ENCODE measurements at places on chromosomes 16 and 17.
A peak's percentile ranks its signal among the peaks of the same experiment; 100 is the strongest.

GRCh38 chr16:67800338-67800926 is 5.9 kb downstream of the RANBP10 start:
- DNase-seq, result no peak

GRCh38 chr17:81866440-81867169 is 4.5 kb downstream of the ARHGDIA start:
- DNase-seq, result no peak

- DNase-seq, result no peak
These were observed 6.4 kb upstream of the CRISPLD2 start for GRCh38 chr16:84813141-84813934.

DNA sequence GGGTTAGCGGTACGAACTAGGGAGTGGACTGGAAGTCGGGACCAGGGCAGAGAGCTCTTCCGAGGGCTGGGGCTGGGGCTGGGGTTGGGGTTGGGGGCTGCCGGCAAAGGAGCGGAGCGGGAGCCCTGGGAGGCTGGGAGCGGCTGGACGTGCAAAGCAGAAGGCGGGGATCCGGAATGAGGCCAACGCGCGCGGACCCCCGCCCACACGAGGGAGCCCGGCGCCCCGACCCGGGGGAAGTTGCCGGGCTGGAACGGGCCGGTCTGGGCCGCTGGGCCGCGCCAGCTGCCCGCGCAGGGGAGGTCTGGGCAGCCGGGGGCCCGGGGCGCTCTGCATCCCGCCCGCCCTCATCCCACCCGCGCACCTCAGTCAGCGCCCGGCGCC is 323 bp downstream of the ST3GAL2 start:
- DNase-seq, result no peak

DNA sequence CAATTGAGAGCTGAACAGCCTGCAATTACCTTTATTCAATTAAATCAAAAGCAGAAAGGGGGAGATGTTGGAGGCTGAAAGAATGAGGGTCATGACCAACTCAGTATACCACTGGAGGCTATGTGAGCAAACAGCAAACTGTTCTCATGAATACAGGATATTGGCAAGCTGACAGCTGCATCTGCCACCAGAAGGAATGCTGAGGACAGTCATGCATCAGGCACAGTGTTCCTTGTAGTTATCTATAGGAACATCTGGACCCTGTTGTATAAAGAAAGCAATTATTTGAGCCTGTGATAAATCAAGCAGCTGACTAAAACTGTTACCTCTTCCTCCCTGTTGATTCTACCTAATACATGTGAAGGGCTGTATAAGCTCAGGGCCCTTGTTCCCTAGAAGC is 2064.6 kb downstream of the TP53TG3F start:
- DNase-seq, result no peak

- DNase-seq, result no peak
These were observed 70.7 kb downstream of the TEX14 start for GRCh38 chr17:58621174-58621573.

GRCh38 chr17:45782889-45783592 is 1.1 kb upstream of the CRHR1 start:
- DNase-seq, result peak; percentile 43

DNA sequence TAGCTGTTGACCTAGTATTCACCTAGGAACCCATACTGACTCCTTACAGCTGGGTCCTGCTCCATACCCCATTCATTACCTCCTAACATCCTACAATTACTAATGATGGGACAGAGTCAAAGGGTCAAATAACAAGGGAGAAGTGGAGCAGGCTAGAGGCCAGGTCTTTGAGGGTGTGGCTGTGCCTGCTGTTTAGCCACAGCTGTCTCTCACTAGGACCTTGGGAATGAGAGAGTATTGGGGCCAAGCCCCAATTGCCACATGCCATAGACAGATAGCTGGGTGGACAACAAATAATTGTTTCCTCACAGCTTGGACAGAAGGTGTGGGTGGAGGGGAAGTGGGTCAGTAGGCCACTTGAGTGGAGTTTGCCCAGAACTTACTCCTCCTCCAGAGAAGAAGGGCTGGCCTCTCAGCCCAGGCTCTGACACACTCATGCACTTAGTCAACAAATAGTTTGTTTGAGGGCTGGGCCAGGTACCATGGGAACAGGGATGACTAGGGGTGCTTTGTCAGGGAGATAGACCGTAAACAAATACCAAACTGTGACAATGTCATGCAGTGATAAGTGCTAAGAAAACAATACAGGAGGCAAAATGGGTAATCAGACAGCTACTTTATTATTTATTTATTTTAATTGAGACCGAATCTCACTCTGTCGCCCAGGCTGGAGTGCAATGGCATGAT is 10.2 kb upstream of the CENPT start:
- no peak for DNase-seq

DNA sequence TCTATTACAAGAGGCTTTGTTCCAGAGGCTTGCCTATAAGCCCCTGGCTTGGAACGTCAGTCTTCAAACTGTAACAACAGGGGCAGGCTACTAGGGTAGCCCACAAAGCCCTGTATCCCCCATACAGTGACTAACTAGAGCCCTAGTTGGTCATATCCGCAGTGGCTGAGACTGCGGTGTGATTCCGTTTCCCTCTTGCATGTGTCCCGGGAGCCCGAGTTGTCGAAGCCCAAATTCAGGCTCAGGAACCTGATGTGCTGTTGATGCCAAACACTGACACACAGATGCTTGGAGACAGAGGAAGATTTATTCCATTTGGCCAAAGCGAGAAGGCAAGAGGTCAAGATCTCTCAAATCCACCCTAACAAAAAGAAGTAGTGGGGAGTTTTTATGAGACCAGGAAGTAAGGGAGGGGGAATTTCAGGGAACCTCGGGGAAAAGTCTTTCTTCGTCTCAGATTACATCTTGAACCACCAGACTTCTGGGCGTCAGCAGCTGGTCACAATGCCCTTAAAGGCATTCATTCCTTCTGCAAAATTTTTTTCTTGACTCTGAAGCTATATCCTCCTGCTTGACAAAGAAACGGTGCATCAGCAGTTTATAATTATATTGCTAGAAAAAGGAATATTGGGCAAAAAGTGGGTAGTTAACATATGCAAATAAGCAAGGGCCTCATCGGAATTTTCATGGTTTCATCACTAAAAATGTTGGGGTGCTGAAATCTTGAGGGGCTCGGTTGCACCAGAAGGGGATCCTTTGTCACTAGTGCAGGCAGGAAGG is 879 bp downstream of the SLFN5 start:
- no peak for DNase-seq

GRCh38 chr16:78770353-78771091 is 671.1 kb downstream of the WWOX start:
- DNase-seq, result peak; percentile 19

DNA sequence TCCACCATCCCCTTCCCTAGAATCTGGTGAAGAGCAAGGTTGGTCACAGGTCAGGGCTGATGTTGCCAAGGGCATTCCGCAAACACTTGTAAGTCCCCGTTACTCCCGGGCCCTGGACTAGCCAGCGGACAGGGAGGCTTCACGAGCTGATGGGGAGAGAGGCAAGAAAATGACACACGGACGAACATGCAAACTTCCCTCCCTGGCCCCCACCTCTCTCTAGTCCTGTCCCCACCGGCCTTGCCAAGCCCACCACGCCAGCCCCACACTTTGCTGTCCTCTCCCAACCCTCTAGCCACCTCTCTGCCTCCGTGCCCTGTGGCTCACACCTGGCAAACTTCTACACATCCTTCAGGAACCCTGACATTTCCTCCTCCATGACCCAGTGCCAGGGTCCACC is 54.8 kb downstream of the RPH3AL start:
- DNase-seq, result no peak

DNA sequence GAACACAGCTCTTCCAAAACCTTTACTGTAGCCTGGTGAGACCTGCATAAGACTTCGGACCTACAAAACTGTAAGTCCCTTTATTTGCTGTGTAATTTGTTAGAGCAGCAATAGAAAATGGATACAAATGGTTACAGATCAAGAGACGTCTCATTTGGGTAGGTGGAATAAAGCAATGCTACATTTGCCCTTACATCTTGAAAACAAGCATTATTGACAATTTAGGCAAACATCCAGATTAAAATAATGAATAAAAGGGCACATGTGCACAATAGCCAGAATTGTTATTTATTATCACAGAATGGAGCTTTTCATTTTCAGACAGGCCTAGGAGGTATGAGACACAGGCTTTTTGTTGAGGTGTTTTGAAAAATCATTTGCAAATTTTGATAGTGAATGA is 222.2 kb upstream of the CPHXL start:
- peak; percentile 67 for DNase-seq

DNA sequence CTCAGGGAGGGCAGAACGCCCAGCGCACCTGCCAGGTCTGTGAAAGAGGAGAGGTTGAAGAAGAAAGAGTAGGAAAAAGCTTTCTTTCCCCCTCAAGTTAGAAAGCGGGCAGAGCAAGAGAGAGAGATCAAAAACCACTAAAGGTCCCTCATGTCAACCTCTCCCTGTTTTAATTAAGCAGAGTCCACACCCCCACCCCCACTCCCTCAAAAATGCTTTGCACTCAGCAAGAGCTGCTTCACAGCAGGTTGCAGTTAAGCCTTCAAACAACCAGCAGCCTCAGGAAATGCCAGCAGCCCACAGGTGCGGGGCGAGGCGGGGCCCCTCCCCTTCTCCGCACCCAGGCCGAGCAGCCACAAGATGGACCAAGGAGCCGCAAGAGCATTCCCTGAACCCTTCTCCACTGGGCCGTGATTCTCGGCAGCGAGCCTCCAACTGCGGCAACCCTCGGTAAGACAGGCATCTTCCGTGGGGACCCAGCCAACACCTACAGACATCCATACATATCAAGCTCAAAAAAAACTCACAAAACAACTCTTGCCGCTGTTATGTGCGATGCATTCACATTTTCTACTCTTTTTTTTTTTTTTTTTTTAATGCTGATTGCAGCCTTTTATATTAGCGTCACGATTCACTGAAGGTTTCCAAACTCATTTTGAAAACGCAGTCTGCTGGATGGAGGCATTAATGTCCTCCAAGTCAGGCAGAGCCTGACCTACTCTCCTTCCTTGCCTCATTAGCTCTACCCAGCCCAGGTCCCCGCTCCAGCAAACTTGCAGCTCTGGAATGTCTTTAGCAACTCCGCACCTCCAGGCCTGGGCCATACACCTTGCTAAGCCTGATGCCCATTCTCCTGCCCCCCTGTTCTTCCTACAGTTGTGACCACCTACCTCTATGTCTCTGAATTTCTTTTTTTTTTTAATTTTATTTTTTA is 66.1 kb downstream of the AXIN2 start:
- DNase-seq, result no peak

GRCh38 chr17:46989637-46990431 is 10.8 kb upstream of the RPRML start:
- DNase-seq, result no peak

- DNase-seq, result no peak
These were observed 58.8 kb downstream of the USP10 start for GRCh38 chr16:84758627-84759026.

DNA sequence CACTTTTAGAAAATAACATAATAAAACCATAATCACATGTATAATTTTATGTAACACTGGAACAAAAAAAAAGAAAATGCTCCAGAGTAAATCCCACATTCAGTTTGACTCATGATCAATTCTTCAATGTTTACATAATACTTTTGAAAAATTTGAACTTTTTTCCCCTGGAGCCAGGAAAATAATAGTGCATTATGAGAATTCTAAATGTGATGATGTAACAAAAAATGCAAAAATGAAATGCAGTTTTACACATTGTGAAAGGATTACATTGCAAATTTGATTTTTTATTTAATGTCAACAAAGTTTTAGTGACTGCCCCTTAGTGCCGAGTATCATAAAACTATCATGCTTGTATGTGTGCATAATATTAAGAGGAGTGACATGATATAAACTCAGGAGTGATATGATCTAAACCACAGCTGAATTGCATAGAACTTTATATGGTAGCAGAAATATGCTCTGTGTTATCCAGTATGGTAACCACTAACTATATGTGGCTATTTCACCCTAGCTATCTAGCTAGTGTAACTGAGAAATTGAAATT is 238.2 kb downstream of the CDH8 start:
- DNase-seq, result no peak

DNA sequence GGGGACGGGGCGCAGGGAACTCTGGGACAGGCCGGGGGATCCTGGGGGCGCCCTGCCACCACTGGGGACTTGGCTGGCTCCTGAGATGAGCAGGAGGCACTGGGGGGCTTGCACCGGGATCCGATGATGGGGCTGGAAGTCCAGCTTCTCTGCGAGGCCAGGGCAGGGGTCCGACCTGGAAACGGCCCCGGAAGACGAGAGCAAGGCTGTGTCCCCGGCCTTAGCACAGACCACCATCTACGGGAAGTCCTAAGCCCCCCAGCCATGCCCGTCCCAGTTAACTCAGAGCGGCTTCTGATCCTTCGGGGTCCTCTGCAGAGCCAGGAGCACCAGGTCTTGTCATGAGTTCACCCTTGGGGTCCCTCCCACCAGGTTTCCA is 573 bp downstream of the CDT1 start:
- DNase-seq, result no peak

DNA sequence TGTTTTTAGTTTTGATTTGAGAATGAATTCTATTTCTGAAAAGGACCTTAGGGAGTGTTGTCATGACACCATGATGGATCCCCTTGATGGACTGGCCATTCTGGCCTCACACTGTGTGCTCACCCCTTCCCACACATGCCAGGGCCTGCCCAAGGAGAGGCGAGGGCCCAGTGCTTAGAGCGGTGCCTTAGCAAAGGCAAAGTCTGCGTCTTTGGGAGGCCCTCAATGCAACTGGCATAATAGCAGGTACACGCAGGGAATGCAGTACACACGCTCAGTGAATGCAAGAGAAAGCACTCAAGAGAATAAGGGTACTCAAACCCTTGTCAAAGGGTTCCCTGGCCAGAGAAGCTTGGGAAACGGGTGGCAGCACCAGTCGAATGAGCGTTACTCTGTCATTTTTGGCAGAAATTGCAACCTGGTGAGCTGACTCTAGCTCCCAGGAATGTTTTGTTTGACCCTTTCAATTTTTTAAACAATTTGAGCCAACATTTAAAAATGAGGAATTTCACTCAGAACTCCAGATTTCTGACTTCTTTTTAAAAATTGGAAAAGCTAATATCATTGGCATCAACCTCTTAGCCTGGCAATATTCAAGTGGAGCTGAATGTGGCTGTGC is 32.1 kb downstream of the NKD1 start:
- DNase-seq, result no peak

GRCh38 chr16:80161799-80162739 is 378.7 kb upstream of the DYNLRB2 start:
- no peak for DNase-seq

DNA sequence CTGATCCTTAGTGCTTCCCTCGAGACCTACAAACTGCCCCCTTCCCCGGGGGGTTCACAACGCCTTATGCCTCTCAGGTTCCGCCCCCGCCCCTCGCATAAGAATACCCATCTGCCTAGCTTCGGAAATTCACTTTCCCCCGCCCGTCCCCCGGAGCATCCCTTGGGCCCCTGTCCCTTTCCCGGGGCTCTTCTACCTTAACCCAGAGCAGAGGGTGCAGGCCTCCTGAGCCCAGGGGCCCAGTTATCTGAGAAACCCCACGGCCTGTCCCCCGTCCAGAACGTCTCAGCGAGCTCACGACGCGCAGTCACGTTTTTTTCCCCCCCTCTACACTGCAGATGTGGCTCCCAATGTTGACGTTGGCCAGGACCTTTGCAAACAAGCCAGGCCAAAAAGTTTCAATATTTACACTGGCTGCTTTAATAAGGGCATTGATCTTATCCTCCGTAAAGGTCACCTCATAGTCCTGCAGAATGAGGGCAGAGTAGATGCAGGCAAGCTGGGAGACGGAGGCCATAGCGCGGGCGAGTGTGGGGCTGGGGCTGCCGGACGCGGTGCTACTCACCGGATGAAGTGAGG is 1.4 kb upstream of the NBR1 start:
- no peak for DNase-seq
